ENCODE measurements at places on chromosomes 3 and 15. TPM values are rescaled to one million over a fixed set of nuclear protein-coding genes. Genes with fewer than 3 reads are reported as not detected.

The OSTN gene
- not detected for total RNA-seq

The MUC20 gene
- 15.6 TPM for total RNA-seq

The TGM4 gene
- not detected for total RNA-seq

The SLC22A14 gene
- not detected for total RNA-seq

The RPL39L gene
- 3.1 TPM for total RNA-seq

The CD200R1 gene
- total RNA-seq: 4.4 TPM

The AZI2 gene
- 29.1 TPM for total RNA-seq

The EPHB1 gene
- 0.87 TPM for total RNA-seq

The GJD2 gene
- not detected for total RNA-seq

The GOLGA6L10 gene
- 2.1 TPM for total RNA-seq

The TMC3 gene
- total RNA-seq: not detected

The KLHL25 gene
- total RNA-seq: 3.3 TPM

The LRRIQ4 gene
- total RNA-seq: 0.71 TPM

The C3orf22 gene
- total RNA-seq: not detected

The CEP63 gene
- 35.5 TPM for total RNA-seq

The SLC9C1 gene
- 0.49 TPM for total RNA-seq

The RBPMS2 gene
- 0.32 TPM for total RNA-seq

The CCR8 gene
- total RNA-seq: not detected

The REC114 gene
- not detected for total RNA-seq

The KNL1 gene
- total RNA-seq: 3.7 TPM

The RPN1 gene
- total RNA-seq: 83.2 TPM

The VGLL3 gene
- not detected for total RNA-seq

The CCDC39 gene
- total RNA-seq: not detected

The LMAN1L gene
- total RNA-seq: 1.1 TPM

The MESP2 gene
- not detected for total RNA-seq

The KCTD6 gene
- 16.8 TPM for total RNA-seq

The GOLGA8J gene
- not detected for total RNA-seq

The P2RY13 gene
- 0.90 TPM for total RNA-seq

The PPP2R3A gene
- total RNA-seq: 0.22 TPM

The RTP3 gene
- not detected for total RNA-seq

The RASL12 gene
- not detected for total RNA-seq

The BFSP2 gene
- 1.6 TPM for total RNA-seq

The CCK gene
- not detected for total RNA-seq

The SKOR1 gene
- total RNA-seq: 0.32 TPM

The OXTR gene
- total RNA-seq: 0.10 TPM

The PLA2G4E gene
- not detected for total RNA-seq

The TNFAIP8L3 gene
- total RNA-seq: not detected

The CCR1 gene
- total RNA-seq: 1.1 TPM

The ANKUB1 gene
- total RNA-seq: not detected

The CGNL1 gene
- total RNA-seq: 0.24 TPM

The C3orf85 gene
- not detected for total RNA-seq

The SERINC4 gene
- 0.32 TPM for total RNA-seq

The GALNT15 gene
- total RNA-seq: 0.10 TPM

The SLC12A1 gene
- not detected for total RNA-seq

The UCN2 gene
- not detected for total RNA-seq

The VPS8 gene
- 95.6 TPM for total RNA-seq

The DPPA2 gene
- total RNA-seq: not detected

The SCN11A gene
- total RNA-seq: 0.24 TPM
